IMR-90 (cell line): ENCODE measurements at places on chromosomes 7 and 10.

GRCh38 chr10:108230478-108231170 lies 1066.1 kb upstream of the SORCS1 start:
- no peak overlapping the region for H3K4me3 ChIP-seq
- no peaks in the 10 kb centered on the region for H3K27me3 ChIP-seq
- no peak for DNase-seq
- no peaks in the 10 kb centered on the region for H3K4me1 ChIP-seq

- no peaks in the 10 kb centered on the region for H3K27me3 ChIP-seq
- no peaks in the 10 kb centered on the region for H3K4me1 ChIP-seq
- H3K27ac ChIP-seq = peak overlapping the region; percentile 94; the same call in 1 of the 2 replicates
- H3K4me3 ChIP-seq = peak overlapping the region; percentile 87
- H3K36me3 ChIP-seq = no peaks in the 10 kb centered on the region
Measured at GRCh38 chr7:17939211-17939605, 1.1 kb downstream of the SNX13 start.

DNA sequence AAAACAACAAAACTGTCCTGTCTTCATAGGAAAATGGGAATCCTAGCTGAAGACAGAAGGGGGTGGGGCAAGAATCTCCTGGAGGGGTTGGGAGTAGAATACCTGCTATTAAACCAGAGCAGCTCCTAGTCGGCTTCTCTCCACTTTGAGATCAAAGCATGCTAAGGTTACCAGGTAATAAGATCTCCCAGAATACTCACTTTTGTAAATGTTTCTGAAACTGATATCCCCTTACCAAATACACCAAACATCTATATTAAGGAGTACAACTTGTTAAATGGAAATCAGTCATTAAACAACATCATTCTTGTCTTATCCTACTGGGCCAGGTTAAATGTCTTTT lies 29.5 kb upstream of the DAGLB start:
- H3K36me3 ChIP-seq = peaks cover 40% of the 10 kb centered on the region
- H3K4me1 ChIP-seq = peaks cover 18% of the 10 kb centered on the region
- no peak for DNase-seq
- no peak overlapping the region for H3K27ac ChIP-seq

DNA sequence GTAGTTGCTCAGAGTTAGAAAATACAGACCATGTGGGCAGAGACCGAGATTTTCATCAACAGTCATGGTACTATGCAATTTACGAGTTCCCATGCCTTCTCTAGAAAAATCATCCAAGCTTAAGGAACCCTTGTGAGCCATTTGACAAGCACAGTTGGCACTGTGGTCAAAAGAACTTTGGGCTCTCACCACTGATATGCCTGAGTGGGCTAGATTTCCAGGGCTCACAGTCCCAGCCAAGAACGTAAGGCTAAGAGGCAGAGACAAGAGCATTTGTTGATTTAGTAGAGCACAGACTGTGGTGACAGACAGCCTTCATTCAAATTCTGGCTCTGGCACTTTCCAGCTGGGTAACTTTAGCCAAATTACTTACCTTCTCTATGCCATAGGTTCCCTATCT lies 407.0 kb downstream of the SORCS1 start:
- H3K4me1 ChIP-seq = no peaks in the 10 kb centered on the region
- H3K36me3 ChIP-seq = no peaks in the 10 kb centered on the region
- DNase-seq = no peak
- H3K27ac ChIP-seq = no peak overlapping the region
- no peak overlapping the region for H3K4me3 ChIP-seq

DNA sequence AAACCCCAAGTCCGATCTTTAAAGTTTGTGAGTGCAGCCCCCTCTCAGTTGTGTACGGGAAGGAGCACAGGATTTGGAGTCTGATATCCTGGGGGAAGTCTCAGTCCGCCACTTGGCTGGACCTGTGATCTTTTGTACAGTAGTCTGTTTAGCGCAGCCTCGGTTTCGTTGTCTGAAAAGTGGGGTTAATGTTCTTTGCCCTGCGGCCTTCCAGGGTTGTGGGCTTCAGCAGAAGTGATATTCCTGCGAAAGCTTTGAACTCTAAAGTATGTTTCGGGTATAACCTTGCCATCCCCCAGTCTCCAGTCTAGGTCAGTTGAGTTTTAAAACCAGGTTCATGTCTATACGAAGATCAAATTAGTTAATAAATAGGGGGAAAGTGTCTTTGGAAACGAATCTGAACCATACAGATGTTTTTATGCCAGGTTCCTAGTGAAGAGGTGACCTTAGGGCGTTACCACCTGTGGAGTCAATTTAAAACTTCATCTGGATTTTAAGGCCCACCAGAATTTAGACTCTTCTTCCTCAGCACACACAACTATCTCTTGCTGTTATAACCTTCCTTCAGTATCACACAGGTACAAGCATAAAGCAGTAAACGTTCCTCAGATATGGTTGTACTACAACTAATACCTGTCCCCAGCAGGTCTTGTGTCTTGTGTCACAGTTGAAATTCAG lies 904 bp downstream of the R3HCC1L start:
- H3K4me3 ChIP-seq = peak overlapping the region; percentile 71
- H3K27ac ChIP-seq = peak overlapping the region; percentile 74
- H3K27me3 ChIP-seq = no peaks in the 10 kb centered on the region
- H3K4me1 ChIP-seq = peaks cover 8% of the 10 kb centered on the region

DNA sequence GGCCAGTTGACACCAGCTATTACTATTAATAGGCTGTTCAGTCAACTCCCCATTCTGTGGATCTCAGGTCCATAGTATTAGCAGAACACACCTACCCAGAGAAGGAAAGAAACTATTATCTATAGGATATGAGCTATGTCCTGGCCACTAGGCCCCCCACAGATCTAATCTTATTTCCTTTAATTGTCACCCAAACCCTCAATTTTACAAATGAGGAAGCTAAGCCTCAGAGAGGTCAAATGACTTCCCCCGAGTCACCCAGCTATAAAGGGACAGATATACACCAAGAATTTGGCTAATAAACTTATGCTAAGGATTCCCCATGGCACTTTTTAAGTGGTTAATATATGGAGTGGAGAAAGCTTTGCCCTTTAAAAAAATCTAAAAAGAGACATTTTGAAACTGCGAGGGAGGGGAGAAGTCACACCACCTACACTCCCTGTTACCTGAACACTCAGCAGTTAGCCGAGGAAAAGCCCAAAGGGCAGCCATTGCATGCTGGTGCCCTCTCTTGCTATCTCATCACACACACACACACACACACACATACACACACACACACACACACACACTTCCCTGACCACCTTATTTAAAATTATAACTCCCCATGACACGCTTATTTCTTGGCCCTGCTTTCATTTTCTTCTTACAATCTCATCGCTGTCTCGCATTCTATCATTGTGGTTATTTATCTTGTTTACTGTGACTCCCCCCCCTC lies 157.0 kb upstream of the ADO start:
- DNase-seq = no peak
- H3K36me3 ChIP-seq = no peaks in the 10 kb centered on the region
- H3K4me1 ChIP-seq = no peaks in the 10 kb centered on the region
- H3K27ac ChIP-seq = no peak overlapping the region
- no peak overlapping the region for H3K4me3 ChIP-seq
- H3K27me3 ChIP-seq = peaks cover 4% of the 10 kb centered on the region; the same call in 1 of the 2 replicates

DNA sequence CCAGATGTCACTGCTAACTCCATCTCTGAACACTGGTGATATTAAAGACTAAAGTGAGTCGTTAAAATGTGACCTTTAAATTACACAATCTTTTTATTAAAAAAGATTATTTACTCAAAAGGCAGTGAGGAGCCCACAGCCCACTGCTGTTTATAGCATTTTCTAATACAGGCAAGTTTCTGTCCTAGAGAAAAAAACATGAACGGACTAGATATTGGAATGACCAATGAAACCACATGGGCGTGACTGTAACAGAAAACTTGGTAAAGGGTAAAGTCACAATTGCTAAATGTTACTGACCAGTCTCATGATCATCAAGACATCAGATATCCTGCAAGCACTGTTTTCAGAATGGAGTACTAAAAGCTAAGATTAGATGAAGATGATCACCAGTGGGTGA lies 78.7 kb downstream of the FEZF1 start:
- no peaks in the 10 kb centered on the region for H3K27me3 ChIP-seq
- H3K4me3 ChIP-seq = no peak overlapping the region
- H3K36me3 ChIP-seq = no peaks in the 10 kb centered on the region
- no peaks in the 10 kb centered on the region for H3K4me1 ChIP-seq
- H3K27ac ChIP-seq = no peak overlapping the region

- no peaks in the 10 kb centered on the region for H3K36me3 ChIP-seq
- no peak overlapping the region for H3K4me3 ChIP-seq
- no peaks in the 10 kb centered on the region for H3K27me3 ChIP-seq
- H3K27ac ChIP-seq = peak overlapping the region; percentile 57
- DNase-seq = peak; percentile 84
Measured at GRCh38 chr7:79982141-79982770, 152.4 kb upstream of the GNAI1 start.

DNA sequence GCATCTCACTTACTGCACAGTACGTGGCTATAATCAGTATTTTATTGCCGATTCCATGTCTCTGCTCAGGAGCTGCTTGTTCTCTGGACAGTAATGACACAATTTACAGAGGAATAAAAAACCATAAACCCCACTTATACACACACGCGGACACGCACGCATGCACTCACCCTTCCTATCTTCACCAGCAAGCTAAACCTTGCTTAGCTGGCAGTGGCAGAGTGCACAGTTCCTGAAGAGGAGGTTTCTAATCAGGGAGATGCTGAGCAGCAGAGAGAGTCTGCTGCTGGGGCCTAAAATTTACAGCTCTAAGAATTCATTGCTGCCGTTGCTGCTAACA lies 66.3 kb downstream of the SND1 start:
- H3K4me1 ChIP-seq = no peaks in the 10 kb centered on the region
- H3K4me3 ChIP-seq = no peak overlapping the region
- no peak for DNase-seq

GRCh38 chr7:50174948-50175347 lies 81.9 kb upstream of the ZPBP start:
- H3K4me1 ChIP-seq = no peaks in the 10 kb centered on the region
- no peaks in the 10 kb centered on the region for H3K36me3 ChIP-seq
- no peak overlapping the region for H3K4me3 ChIP-seq
- H3K27ac ChIP-seq = no peak overlapping the region

DNA sequence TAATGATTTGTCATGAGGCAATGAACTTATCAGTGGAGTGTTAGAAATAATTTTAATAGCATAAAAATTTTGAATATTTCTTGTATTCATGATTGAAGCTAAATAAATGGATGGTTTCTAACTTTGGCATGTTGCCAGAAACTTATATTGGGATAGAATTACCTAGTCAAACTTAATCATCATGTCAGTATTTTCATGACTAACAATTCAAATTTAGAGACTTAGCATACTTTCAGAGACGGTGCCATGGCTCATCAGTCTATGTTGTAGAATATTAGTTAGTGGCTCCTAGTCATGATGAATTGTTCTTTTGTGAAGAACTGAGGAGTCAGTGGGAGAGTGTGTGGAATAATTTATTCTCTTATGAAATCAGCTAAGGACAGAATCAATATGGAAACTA lies 599.6 kb upstream of the POT1 start:
- H3K4me1 ChIP-seq = no peaks in the 10 kb centered on the region
- no peaks in the 10 kb centered on the region for H3K36me3 ChIP-seq
- H3K27ac ChIP-seq = no peak overlapping the region
- no peaks in the 10 kb centered on the region for H3K27me3 ChIP-seq
- H3K4me3 ChIP-seq = no peak overlapping the region
- DNase-seq = no peak
